IPS DF 6.9 (cell line): ENCODE measurements at places on chromosomes 13 and 19.

DNA sequence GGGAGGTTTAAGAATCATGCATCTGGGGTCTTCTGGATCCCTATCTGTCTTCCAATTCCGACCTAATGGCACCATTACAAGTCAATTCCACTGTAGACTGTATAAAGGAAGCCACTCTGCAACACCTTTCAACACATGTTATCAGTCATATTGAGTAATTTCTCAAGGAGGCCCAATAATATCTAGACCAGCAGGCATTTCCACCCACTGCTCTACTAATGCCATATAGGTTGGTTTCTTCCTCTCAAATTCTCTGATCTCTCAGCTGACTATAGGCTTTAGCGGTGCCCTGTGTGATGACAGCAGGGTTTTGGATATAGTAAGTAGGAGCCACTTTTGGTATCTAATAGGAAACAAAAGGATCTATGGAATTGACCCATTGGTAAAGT, 12.4 kb upstream of the ITM2B start:
- no peak for DNase-seq

- no peak for DNase-seq
Measured at GRCh38 chr19:13398780-13399726, 107.2 kb downstream of the CACNA1A start.

- DNase-seq, result no peak
Measured at GRCh38 chr13:46522748-46523030, 30.3 kb upstream of the LRCH1 start.

GRCh38 chr13:28537171-28537570, 42.2 kb upstream of the FLT1 start:
- no peak for DNase-seq
